Stimulated activated CD8-positive, alpha-beta memory T cell treated with anti-CD3 and anti-CD28 coated beads, Interleukin-2, amount 100 ng/mL, for 1 hour (primary cell): ENCODE measurements at places on chromosomes 3 and 15.

- DNase-seq, result no peak
These were observed 563.3 kb upstream of the GOLIM4 start for GRCh38 chr3:168659015-168659414.

- DNase-seq, result no peak
These were observed 189.7 kb upstream of the CBLB start for GRCh38 chr3:106058475-106058874.

GRCh38 chr15:74612677-74613076 lies 3.0 kb upstream of the CLK3 start:
- no peak for DNase-seq

- peak; percentile 25 for DNase-seq
These were observed 4.8 kb downstream of the IDH2 start for GRCh38 chr15:90097475-90097874.

DNA sequence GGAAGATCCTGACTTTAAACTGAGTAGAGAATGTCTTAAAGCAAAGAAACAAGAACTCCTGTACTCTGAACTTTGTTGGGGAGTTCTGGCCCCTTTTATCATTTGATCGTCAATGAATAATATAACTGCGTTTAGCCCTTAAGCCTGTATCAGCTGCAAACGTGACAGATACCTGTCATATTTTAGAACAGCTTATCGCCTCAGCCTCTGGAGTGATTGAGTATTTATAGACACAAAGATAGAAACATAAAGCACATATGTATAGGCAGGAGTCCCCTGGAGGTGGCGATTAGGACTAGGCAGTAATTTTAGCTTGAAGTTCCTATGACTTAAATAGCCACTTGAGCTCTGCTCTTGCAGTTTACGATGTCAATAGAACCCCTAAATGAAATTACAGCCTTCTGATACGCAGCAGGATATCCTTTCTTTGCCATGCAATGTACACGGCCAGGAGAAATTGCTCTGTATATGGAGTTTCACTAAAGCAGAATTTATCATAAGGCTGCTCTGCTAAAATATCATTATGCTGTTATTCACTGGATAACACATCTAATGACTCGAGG lies 321.8 kb downstream of the TIGIT start:
- DNase-seq, result no peak

GRCh38 chr15:79006071-79006470 lies 61.2 kb upstream of the CTSH start:
- DNase-seq, result no peak

DNA sequence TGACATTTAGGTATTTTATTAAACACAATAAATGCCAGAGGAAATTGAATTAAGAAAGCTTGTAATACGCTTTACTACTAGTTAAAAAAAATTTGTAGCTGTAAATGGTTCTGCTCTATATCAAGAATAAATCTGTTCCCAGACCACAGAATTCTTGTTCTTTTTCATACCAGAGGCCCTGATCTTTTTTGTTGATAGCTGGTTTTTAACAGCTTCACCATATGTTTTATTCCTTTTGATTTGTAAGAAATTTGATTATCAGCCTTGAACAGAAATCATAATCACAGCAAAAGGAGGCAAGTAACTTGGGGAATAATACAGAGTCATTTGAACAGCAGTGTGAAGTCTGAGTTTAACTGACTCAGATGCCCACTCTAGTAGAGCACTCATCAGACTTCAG lies 202.7 kb downstream of the CNTN4 start:
- no peak for DNase-seq

GRCh38 chr3:54596087-54596486 lies 331.8 kb downstream of the LRTM1 start:
- no peak for DNase-seq

DNA sequence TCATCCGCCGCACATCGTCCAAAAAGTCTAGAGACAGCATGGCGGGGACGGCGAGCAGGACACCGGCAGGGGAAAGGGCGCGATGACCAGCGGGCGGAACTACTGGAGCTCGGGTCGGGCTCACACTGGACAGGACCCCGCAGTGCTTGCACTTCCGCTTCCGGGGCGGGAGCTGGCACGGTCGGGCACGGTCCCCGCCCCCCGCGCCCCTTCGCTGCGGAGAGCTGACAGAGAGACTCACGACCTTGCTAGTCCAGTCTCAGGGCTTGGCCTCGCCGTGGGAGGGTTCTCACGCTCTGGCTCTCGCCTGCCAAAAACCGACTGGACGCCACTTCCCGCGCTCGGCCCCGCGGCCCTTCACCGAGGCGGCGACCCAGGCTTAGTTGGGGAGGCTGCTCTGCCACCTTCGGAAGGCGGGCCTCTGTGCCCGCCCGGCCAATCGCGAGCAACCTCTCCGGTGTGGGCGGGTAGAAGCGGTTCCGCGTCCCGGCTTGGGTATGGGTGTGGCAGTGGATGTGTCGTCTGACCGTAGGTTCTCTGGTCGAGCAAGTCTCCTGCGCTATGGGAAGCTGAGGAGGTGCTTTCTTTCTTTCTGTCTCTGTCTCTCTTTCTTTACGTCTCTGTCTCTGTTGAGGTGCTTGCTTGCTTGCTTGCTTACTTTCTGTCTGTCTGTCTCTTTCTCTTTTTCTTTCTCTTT lies at the start of gene SEC11A:
Gene SEC11A (minus strand): TSS at position 104 of the 697 bp plus-strand sequence. CDS start 64 bp downstream, at position 40.
- peak; percentile 84 for DNase-seq

- DNase-seq, result no peak
These were observed 234.1 kb downstream of the RORA start for GRCh38 chr15:60994963-60995475.

GRCh38 chr15:74293021-74293810 lies 57.1 kb downstream of the CCDC33 start:
- no peak for DNase-seq

DNA sequence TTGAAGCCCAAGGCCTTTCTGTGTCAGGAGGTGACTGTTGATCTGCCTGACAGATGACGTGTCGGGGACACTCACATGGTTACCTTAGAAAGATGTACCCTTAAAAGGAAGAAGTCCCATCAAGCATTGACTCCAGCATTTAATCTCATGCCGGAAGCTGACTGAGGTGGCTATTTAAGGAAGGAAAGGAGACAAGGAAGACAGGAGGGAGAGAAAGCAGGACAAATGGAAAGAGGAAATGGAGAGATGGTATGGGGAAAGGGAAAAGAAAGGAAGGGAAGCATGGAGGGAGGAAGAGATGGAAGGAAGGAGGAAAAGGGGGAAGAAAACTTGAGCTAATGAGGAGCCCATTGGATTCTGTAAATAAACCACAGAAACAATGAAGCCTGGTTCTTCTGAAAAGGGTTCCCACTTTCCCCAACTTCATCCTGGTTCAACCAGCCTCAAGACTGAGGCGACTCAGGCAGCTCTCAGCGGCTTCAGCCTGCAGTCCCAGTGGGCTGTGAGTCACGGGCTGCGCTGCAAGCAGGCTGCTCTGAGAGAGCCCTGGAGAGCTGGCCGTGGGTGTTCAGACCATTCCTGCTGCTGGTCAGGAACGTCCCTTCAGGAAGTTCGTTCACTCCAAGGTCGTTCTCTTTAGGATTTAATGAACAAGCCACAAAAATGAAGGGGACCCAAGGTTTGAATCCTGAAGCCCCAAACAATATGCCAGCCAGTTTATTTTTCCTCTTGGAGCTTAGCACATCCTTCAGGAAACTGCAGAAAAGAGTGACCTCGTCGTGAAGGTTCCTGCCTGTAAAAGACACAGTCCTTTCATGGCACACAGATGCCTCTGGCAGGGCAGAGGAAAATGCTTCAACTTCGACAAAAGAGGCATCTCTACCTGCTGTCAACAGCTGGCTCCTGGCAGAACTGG lies 69.6 kb upstream of the THBS1 start:
- DNase-seq, result no peak

GRCh38 chr15:85540085-85540797 lies 159.8 kb downstream of the AKAP13 start:
- no peak for DNase-seq

GRCh38 chr15:89003865-89004725 lies 84.2 kb upstream of the ABHD2 start:
- DNase-seq, result no peak

- DNase-seq, result no peak
These were observed 56.5 kb downstream of the DCLK3 start for GRCh38 chr3:36707623-36708409.

DNA sequence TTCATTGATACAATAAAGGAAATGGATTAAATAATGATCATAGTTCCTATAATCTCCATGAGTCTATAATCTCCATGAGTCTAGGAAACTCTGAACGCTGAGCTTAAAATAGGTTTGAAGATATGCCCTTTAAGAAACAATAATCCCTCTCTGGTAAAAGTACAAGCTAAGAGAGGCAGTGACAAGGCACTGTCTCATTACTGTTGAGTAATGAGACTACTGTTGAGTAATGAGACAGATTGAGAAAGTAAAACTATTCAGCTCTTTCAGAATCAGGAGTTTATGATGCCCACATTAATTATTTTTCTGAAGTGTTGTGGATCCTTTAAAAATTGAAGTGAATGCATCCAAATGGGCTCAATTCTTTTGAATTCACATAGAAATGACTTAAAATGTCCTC lies 235.5 kb upstream of the THRB start:
- DNase-seq, result no peak

GRCh38 chr3:175185903-175186302 lies 326.8 kb downstream of the NAALADL2 start:
- no peak for DNase-seq

GRCh38 chr3:126101521-126101982 lies 17.6 kb upstream of the SLC41A3 start:
- DNase-seq, result no peak

GRCh38 chr3:166456286-166456685 lies 619.1 kb upstream of the BCHE start:
- no peak for DNase-seq

DNA sequence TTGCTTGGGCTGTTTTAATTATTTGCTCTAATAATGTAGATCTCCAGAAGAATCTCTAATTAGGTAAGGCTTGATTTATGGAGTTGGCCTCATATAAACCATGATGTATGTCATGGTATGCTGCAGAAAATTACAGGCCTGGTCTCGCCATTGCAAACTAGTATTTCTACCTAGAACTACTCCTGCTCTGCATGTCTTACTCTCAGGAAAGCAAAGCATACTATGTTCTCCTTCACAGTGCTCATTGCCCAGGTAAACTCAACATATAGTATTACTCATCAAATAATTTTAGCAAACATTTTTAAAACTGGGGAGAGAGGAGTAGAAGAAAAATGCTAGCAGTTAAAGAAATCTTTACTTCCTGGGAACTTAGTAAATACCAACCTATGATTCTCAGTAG lies 90.7 kb downstream of the FILIP1L start:
- DNase-seq, result no peak

DNA sequence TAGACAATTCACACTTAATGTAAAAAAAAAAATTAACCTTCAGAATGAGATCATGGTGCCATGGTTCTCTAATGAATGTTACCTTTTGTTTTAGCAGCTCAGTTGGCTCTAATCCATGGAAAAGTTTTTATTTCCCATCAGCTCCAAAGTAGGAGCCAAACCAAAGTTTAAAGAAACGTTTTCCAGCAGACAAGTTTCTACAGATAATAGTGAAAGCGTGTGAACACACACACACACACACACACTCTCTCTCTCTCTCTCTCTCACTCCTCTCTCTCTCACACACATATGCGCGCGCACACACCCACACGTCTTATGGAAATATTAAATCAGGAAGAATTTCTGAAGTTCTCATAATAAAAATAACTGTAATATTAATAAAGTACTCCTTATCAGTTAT lies 46.9 kb downstream of the MBNL1 start:
- DNase-seq, result no peak

DNA sequence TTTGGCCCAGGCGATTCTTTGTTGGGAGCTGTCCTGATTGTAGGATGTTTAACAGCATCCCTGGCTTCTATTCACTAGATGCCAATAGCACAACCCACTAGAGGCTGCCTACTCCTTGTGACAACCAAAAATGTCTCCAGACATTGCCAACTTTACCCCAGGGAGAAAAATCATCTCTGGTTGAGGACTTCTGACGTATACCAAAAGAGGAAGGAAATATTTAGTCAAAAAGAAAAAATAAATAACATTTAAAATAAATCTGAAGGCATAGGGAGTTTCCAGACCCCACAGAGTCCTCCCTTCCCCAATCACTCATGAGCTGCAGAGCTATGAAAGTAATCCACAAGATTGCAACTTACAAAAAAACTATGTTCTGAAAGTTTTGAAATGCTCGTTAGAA lies 61.0 kb downstream of the MECOM start:
- no peak for DNase-seq

DNA sequence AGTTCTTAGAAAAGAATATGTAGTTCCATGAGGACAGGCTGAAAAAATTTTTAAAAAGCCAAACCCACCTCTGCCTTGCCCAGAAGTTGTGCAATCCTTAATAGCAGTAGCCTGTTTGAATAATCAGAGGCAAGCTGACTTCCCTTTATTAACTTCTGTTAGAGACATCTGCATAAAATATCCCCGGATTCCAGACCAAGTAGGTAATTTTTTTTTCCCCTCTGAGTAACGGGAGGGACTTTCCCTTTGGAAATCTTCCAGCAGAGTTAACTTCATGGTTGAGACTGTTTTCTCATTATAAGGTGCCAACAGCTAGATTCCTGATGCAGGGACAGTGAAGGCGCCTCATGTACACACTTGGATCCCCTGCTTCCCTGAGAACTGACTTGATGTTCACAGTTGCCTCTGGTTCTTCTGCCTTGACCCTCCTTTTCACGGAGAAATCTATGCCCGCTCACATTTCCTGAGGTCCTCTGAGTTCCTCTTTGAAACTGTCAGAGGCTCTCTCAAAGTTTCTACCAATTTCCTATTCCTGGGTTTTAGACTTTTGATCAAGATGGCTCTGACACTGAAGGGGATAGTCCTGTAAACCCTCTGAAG lies 227.6 kb upstream of the BHLHE40 start:
- DNase-seq, result no peak

GRCh38 chr3:126441256-126441880 lies 34.3 kb downstream of the ZXDC start:
- no peak for DNase-seq

GRCh38 chr15:30794388-30794787 lies 109.3 kb upstream of the FAN1 start:
- DNase-seq, result no peak

GRCh38 chr3:76585794-76586392 lies 454.0 kb upstream of the ROBO2 start:
- DNase-seq, result no peak

- no peak for DNase-seq
These were observed 368.2 kb downstream of the GBE1 start for GRCh38 chr3:81393251-81393650.

GRCh38 chr3:129308636-129309035 lies 30.0 kb downstream of the HMCES start:
- DNase-seq, result no peak

DNA sequence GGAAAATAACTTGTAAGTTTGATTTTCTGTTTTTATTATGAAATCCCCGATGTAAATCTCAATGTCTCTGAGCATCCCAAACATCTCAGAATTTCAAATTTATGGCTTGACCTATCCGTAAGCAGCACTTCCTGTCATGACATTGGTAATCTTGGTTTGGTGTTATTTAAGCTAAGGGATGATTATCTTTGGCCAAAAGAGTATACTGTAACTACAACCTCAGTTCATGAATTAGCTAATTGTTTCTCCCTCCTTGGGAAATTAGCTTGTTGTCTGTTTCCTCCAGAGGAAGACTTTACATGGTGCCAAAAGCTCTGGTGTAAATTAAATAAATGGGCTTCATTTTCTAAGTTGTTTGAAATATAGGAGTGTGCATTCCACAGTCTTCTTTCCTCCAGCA lies 28.1 kb upstream of the SPRED1 start:
- DNase-seq, result no peak
